ENCODE measurements at places on chromosomes 2 and 18.

- DNase-seq: no peak
These were observed 10.0 kb downstream of the SPEG start for GRCh38 chr2:219444566-219445091.

GRCh38 chr2:202140522-202141252, 67.6 kb downstream of the KIAA2012 start:
- DNase-seq: no peak

GRCh38 chr18:14927701-14928100, 179.7 kb downstream of the ANKRD30B start:
- DNase-seq: no peak

GRCh38 chr18:54843314-54843713, 15.0 kb downstream of the RAB27B start:
- no peak for DNase-seq

DNA sequence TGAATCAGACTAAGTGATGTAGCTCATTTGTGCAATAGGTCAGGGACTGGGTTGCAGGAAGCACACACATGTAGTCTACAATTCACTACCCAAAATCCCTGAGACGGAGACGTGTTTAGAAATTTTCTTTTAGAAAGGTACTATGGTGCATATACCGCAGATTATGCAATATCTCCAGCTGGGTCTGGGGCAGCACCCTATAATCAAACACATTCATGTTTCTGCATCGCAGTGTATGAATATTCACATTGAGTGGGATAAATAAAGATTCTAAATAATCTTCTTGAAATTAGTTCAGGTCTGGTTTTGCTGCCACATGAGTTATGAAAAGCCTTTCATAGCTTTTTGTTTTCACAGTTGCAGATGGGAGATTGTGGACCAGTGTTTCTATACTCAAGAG, 395.7 kb upstream of the FANCL start:
- DNase-seq: no peak

- DNase-seq: no peak
These were observed 1342.0 kb upstream of the ZEB2 start for GRCh38 chr2:145861940-145862339.

GRCh38 chr18:44537526-44537925, 143.2 kb upstream of the SETBP1 start:
- DNase-seq: no peak

DNA sequence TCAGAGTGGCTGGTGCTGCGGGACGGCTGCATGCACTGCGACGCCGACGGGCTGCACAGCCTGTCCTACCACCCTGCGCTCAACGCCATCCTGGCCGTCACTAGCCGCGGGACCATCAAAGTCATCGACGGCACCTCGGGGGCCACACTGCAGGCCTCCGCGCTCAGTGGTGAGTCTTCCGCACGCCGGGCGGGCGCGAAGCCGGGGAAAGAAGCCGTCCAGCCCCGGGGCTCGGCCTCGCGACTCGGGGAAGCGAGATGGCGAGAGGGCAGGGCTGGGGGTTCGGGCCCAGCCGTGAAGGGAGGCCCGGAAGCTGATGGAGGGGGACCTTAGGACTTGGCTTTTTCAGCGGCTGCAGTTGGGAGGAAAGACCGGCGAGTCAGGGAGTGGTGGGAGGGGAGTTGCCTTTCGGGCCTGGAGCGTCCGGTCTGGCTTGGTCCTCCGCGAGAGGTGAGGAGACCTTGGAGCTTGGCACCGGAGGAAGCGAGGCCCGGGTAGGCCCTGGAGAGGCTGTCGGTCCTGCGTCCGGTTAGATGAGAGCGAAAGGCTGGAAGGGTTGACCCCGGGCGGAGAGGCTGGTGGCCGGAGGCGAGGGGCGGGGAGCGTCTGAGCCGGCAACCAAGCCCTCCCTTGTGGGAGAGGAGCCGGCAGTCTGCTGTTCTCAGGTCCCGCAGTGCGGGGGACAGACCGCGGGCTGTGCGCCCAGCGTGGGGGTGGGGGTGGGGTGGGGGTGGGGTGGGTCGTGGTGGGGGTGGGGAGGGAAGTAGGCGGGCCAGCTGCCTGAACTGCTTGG, 691 bp downstream of the BIRC6 start:
- peak; percentile 8 for DNase-seq

GRCh38 chr2:12918138-12918834, 201.6 kb downstream of the TRIB2 start:
- no peak for DNase-seq

GRCh38 chr2:120711694-120712093, 24.0 kb upstream of the GLI2 start:
- DNase-seq: no peak

GRCh38 chr2:63729831-63730230, 111.9 kb upstream of the UGP2 start:
- no peak for DNase-seq

GRCh38 chr18:49052891-49053644, 102.3 kb upstream of the SMAD7 start:
- DNase-seq: no peak

DNA sequence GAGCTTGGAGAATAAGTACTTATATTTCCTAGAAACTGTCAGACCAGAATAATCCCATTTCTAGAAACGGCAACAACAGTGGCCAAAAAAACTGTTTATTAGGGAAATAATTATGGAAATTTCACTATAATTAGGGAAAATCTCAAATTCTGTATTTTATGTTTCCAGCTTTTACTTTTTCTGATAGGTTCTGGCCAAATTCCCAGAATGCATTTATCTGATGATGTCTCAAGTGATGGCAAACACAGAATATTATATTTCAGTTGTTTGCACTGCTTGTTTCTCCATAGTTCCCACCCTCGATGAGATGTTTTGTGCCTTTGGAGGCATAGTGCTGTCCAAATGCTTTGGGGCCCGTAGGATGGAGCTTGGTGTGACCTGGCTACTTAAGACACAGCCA, 66.9 kb downstream of the AFF3 start:
- no peak for DNase-seq

DNA sequence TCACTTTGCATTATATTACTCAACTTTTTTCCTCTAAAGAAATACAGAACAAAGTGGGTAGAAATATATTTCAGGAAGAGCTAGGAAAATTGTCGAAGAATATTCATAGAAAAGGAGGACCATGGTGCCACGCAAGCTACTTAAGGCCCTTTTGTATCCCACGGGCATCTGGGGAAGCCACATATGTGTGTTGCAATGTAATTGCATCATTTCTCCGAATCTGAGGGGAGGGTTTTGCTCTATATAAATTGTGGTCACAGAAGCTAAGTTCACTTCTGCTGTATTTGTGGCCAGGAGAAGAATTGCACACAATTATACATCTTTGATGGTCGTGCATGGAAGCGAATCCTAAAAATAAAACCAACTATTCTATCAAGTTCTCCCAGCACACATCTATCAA, 360.3 kb downstream of the IRS1 start:
- DNase-seq: no peak

DNA sequence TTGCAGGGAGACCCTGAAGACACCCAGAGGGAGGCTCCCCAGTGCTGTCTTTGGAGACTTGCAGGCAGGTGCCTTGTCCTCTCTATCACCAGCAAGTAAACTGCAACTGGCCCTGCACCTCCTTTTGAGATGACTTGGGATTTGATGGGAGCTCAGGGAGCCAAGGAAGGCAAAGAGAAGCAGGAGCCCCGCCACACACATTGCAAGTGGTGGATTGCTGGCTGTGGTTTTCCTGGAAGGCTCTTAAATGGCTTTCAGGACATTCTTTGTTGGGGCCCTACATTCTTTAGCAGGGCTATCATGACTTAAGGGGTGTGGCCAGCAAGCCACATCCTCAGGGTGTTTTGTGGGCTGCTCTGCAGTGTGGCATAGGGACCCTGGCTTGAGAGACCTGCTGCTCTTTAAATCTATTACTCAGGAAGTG, 39.9 kb upstream of the CDC42EP3 start:
- DNase-seq: peak; percentile 1

GRCh38 chr2:241978670-241979069, 109.1 kb downstream of the RTP5 start:
- DNase-seq: no peak

DNA sequence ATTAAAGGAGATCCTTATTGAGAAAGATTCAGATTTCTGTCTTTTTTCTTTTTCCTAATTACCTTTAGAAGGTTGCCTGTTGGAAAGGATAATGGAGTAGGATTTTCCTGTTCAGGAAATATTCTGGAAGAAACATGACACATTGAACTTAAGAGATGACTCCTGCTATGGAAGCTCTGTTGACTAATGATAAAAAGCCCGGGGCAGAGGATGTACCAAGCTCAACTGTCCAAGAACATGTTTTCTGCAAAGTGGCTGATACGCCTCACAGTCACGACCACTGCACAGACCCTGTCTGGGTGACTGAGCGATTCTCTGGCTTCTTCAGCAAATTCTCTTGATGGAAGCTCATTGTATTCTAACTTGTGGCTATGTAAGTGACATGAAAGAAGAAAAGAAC, 86.2 kb upstream of the THOC1 start:
- no peak for DNase-seq

- no peak for DNase-seq
These were observed 36.5 kb downstream of the DTNA start for GRCh38 chr18:34746614-34747013.

- DNase-seq: peak; percentile 12
These were observed 41.8 kb downstream of the TGFBRAP1 start for GRCh38 chr2:105287692-105288091.

DNA sequence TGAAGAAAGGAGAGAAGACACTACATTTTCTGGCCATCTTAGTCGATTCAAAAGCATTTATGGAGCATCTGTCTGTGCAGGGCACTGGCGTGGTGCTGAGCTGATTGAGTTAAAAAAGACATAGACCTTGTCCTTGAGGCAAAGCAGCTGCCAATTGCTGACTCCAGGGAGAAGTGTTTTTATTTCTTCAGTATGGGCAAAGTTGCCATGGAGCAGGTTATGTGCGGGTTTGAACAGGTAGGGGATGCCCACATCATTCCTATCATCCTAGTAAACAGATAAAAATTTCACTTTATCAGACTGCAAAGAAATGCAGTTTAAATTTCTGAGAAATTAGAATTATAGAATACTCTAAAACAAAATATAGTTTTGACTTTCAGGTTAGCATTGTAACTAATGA, 125.8 kb downstream of the NUP35 start:
- no peak for DNase-seq

DNA sequence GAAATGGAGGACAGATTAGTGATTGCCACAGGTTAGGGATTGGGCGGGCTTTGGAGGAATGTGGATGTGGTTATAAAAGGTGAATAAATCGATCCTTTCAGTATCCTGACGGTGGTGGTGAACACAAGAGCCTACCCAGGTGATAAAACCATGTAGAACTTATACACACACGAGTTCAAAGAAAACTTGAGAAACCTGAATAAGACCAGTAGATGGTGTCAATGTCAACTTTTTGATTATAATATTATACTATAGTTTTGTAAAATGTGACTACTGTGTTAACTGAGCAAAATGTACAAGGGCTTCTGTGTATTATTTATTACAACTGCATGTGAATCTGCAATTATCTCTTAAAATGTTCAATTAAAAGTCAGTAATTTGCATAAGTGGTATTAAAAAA, 136.3 kb downstream of the ERBB4 start:
- no peak for DNase-seq

DNA sequence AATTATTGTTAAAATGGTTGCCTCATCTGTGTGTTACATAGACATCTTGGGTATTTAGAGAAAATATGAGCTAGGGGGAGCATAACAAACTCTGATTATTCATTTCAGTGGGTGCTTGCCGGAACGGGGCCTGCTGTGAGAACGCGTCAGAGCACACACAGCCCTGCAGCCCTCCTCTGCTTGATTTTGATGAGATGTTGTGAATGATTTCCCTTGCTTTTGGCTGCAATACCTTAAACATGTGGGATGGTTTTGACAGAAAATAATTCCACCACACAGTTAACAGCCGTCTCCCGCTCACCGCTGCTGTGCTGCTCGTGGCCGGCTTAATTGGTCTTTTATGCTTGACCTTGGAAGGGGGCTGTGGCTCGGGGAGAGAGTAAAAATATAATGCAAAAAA, 49.9 kb upstream of the TXNDC2 start:
- DNase-seq: no peak

DNA sequence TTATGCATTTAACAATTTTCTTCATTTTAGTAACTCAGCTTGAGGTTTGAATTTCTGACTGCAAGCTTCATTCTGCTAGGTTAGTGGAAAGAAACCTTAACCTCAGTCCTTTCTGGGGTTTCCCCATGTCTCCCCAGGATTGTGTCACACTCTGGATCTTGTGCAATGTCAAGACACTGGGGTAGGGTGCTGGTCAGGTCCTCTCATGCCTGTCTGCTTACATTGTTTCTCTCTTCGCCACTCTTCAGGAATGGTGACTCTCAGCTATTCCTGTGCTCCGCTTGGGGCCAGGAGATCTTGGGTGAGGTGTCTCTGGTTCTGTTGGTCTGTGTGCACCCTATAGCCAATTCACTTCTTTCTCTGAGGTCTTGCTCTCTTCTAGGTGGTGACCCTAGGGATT, 23.9 kb downstream of the CTLA4 start:
- DNase-seq: no peak

- no peak for DNase-seq
These were observed 102.5 kb downstream of the GAREM1 start for GRCh38 chr18:32368170-32368569.

GRCh38 chr2:199883474-199884212, 27.4 kb upstream of the C2orf69 start:
- DNase-seq: no peak

DNA sequence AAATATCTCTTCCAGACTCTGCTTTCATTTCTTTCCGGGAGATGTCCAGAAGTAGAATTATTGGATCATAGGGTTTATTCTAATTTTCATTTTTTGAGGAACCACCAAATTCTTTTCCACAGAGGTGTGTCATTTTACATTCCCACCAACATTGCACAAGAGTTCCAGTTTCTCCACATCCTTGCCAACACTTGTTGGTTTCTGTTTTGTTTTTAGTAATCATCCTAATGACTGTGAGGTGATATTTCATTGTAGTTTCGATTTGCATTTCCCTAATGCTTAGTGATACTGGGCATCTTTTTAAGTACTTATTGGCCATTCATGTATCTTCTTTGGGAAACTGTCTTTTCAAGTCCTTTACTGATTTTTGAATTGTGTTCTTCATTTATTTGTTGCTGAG, 513.1 kb downstream of the PARD3B start:
- no peak for DNase-seq

DNA sequence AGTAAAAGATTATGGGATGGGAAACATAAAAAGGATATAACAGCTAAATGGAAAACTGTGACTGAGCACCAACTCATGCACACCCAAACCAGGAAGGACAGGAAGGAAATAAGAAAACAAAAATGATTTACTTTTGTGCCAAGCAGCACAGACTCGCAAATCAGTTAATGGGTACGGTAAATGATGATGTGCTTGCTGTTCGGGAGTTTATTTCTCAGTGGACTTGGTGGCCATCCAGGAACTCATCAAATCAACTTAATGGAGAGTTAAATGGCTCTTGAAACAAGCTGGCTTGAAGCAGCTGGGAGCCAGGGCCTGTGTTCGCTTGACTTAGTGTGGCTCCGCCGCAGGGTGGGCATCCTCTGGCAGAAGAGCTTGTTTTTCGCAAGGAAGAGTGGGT, 36.2 kb downstream of the MTCL1 start:
- no peak for DNase-seq

Measured in activated CD4-positive, alpha-beta T cell treated with anti-CD3 and anti-CD28 coated beads, Interleukin-2, amount 50 U/mL, for 1 hour (primary cell).